Stimulated activated CD8-positive, alpha-beta memory T cell treated with anti-CD3 and anti-CD28 coated beads, Interleukin-7, amount 100 ng/mL, for 1 hour (primary cell): ENCODE measurements at places on chromosomes 5 and 9.

DNA sequence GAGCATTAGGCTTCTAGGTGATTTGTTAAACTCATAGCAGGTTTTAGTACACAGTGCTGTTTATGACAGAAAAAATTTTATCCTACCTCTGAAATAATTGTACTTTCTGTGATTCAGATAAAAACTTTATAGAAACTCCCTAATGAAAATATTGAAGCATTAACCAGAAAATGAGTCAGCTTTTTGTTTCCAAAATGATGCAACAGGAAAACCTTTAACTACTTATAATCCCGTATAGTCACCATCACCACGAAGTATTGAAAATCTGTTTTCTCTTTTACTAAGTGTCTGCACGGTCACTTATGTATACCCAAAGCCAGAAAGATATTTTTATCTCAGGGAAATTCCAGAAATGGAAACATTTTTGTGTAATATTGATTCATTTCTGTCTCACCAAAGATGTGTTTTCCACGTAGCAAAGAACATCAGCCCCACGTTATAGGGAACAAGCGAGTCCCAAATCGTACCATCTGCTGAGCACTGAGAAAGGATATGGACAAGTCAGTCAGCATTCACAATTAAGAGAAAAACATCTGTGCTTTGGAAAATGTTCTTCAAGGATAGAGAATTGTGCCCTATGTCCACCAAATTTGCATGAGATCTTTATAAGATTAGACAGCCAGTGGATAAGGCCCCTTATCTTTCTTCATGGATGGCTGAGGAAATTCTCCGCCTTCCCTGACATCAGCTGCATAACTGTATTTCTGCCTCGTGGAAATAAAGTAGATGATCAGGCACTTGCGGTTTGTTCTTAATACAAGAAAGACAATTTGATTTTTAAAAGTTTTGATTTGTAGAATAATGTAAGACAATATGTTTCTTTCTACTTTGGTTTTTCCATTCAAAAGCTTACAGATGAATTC, 41.9 kb downstream of the TNFAIP8 start:
- DNase-seq = no peak

- DNase-seq = no peak
Measured at GRCh38 chr5:36790847-36791246, 85.7 kb upstream of the NIPBL start.

DNA sequence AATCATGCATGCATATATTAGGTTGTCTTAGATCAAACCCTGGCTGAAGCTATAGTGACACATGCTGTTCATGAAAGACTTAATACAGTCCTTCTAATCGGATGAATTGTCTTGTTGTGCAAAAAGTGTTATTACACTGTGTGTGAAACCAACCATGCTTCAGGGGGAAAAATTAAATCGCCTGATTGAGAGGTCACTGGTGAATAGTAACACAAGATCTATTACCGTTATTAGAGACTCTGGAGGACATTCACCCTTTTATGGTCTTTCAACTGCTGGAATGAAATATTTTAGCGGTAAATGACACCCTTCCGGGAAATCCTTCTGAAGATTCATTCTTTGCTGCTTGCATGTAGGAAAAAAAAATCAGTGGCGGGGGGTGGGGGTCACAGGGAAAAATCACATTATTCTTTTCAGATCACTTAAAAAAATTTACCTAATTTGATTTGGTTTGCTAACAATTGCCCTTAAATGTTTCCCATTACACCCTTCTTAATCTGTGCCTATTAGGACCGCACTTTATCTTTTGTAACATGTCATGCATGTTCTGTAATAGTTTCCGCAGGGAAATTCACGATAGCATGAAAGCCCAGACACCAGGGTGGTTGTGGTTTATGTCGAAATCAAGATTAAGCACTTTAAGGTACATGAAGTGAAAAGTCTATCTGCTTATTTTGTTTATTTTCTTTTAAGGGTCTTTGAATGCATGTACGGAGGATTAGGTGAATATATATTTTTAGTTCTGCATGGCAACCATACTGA, 120.6 kb downstream of the FOCAD start:
- no peak for DNase-seq

- no peak for DNase-seq
Measured at GRCh38 chr5:117379521-117379920, 804.9 kb upstream of the SEMA6A start.

DNA sequence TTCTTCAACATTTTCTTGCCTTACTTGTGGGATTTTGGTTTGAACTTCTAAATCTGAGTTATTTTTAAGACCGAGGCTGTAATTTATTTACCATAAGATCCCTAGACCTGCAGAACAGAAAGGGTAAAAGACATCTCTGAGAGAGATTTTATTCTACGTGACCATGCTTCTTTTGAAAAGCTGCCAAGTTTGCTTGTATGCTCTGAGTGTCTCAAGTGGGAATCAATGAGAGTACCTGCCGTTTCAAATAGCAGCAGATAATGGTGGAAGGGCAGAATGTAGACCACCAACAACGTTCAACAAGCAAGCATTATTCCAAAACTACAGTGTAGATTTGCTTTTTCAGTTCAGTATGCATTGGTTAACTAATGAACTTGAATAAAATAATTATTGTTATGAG, 108.6 kb upstream of the MINAR2 start:
- no peak for DNase-seq

DNA sequence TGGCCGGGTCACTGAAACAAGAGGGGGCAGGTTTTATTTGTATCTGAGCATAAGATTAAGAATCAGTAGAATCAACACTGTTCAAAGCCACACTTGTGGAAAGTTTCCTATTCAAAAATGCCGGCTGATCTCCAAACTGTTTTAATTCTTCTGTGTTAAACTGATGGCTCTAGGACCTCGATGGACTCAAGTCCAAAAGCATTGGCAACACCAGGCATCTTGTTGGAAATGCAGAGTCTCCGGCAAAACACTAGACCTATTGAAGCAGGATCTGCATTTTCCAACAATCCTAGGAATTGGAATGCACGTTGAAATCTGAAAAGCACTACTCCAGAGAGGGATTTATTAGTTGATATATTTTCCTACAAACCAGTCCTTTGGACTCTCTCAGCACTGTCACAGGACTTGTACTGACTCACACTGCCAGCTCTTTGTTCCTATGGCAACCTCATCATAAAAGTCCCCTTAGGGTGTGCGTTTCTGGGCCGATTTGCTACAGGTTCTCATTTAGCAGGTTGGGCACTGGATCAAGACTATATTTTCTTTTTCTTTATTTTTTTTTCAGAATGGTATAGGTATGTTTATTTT, 48.1 kb upstream of the PCA3 start:
- no peak for DNase-seq

GRCh38 chr9:107423540-107423939, 66.0 kb downstream of the KLF4 start:
- no peak for DNase-seq
